Femur (tissue), 1 donor: ENCODE measurements at places on chromosomes 16 and 17.
A peak's percentile ranks its signal among the peaks of the same experiment; 100 is the strongest.

DNA sequence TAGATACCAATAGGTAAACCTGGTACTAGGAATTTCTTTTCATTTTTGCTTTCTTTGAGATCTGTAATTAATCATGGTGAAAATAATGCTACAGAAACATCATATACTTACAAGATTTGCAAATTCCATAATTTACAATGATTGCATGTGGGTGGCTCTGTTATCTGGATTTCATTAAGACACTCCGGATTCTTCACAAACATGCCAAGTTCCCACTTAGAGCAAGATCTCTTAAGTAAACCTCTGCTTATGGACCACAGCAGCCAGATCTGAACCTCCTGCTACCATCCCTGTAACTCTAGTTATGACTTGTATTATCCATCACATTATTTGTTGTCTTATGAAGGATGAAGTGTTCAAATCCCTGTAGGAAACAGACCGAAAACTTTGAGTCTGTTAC is 424.7 kb downstream of the CDH13 start:
- no peak for DNase-seq

DNA sequence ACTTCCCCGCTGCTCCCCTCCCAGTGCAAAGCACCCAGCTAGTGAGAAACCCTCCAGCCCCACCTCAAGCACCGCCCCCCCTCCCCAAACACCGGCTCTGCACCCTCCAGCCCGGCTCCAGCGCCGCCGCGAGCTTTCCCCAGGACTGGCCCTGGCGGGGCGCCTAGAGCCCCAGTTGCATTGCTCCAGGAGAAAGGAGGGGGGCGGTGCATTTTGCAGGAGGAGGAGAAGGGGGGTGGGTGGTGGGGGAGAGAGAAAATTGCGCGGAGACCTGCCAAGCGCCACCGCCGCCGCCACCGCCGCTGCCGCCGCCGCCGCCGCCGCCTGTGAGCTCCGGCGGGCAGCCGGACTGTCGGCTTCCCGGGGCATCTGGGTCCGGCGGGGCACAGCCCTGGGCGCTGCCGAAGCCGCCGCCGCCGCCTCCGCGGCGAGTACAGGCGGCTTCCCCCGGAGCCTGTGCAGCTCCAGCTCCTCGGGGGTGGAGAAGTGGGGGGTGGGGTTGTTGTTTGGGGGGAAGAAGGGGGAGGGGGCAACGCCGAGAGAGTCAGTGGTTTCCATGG is 333 bp upstream of the NOG start:
- DNase-seq, result peak; percentile 76

- no peak for DNase-seq
Measured at GRCh38 chr17:27862004-27862403, 31.2 kb downstream of the LYRM9 start.

GRCh38 chr16:3718628-3719027 is 1.3 kb upstream of the TRAP1 start:
- DNase-seq, result no peak

DNA sequence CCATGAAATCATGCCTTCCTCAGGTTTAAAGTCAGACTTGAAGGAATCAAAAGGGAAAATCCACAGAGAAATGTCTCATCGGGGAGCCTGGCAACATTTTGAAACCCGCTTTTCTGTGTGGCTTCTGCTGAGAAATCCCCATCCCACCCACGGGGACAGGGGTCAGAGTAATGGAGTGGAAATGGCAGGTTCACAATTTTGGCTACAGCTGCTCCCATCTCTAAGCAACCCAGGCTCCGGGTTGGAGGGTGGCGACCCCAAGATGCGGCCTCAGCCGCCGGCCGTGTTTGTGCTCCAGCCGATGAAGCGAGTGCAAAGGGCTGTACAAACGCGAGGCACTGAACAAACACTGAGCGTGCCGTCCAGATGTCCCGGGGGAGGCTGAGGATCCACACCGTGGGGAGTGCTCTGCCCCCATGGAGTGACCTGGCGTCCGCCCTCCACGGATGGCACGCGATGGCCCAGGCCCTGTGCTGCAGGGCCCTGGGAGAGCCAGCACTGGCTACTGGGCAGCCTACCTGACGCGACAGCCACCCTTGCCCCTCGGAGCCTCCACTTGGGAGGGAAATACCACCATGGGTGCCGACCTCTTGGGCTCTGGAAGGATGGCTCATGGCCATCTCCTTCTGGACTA is 22.2 kb downstream of the SLC43A2 start:
- DNase-seq, result no peak

DNA sequence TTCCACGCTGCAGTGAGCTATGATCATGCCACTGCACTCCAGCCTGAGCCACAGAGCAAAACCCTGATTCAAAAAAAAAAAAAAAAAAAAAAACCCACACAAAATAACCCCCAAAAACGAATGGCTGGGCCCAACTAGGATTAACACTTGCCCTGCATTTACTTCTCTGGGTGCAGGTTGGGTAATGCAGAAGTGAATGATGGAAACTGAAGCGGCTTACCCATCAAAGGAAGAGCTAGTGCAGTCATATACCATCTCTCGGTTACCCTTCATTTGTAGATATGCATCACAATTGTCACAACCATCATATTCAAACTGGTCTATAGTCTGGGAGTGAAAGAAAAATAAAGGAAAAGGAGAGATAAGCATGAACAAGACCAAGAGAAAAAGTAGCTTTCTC is 819 bp downstream of the SUPT4H1 start:
- no peak for DNase-seq

DNA sequence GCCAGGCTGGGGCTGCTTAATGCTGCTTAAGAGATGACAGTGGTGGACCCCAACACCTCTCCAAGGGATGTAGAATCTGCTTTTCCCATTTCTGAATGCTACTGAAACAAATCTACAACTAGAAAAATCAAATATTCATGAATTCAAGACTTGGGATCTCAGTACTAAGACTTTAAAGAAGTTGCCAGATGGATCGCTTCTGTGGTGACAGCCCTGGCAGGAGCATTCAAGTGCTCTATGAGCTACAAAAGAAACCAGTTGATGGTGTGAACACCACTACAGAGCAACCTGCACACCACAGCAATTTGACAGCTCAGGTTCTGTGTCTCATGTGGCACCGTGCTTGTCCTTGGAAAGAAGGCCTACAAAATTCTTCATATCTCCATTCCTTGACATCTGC is 42.6 kb downstream of the SIAH1 start:
- no peak for DNase-seq

DNA sequence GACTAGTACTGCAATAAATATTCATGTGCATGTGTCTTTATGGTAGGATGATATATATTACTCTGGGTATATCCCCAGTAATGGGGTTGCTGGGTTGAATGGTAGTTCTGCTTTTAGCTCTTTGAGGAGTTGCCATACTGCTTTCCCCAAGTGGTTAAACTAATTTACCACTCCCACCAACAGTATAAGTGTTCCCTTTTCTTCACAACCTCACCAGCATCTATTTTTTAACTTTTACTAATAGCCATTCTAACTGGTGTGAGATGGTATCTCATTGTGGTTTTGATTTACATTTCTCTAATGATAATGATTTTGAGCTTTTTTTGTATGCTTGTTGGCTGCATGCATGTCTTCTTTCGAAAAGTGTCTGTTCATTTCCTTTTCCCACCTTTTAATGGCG is 32.9 kb downstream of the ITGAM start:
- no peak for DNase-seq

GRCh38 chr17:43446773-43447172 is 37.0 kb upstream of the DHX8 start:
- DNase-seq, result no peak

DNA sequence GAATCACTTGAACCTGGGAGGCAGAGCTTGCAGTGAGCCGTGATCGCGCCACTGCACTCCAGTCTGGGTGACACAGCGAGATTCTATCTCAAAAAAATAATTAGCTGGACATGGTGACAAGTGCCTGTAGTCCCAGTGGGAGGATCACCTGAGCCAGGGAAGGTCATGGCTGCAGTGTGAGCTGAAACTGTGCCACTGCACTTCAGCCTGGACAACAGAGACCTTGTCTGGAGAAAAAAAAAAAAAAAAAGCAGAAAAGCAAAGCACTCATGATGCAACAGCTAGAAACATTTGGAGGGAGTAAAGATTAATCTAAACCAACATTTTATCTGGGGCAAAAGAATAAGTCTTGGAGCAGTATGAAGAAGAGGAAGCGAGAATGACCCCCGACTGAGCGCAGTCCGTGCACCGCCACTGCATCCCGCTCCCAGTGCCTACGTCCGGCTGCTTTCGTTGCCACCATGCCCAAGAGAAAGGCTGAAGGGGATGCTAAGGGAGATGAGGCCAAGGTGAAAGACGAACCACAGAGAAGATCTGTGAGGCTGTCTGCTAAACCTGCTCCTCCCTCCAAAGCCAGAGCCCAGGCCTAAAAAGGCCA is 8.2 kb downstream of the PRPSAP1 start:
- DNase-seq, result no peak

GRCh38 chr17:19329839-19330238 is 32.7 kb downstream of the B9D1 start:
- DNase-seq, result no peak

- DNase-seq, result peak; percentile 66
Measured at GRCh38 chr17:77365584-77366186, 224.9 kb downstream of the SEC14L1 start.

DNA sequence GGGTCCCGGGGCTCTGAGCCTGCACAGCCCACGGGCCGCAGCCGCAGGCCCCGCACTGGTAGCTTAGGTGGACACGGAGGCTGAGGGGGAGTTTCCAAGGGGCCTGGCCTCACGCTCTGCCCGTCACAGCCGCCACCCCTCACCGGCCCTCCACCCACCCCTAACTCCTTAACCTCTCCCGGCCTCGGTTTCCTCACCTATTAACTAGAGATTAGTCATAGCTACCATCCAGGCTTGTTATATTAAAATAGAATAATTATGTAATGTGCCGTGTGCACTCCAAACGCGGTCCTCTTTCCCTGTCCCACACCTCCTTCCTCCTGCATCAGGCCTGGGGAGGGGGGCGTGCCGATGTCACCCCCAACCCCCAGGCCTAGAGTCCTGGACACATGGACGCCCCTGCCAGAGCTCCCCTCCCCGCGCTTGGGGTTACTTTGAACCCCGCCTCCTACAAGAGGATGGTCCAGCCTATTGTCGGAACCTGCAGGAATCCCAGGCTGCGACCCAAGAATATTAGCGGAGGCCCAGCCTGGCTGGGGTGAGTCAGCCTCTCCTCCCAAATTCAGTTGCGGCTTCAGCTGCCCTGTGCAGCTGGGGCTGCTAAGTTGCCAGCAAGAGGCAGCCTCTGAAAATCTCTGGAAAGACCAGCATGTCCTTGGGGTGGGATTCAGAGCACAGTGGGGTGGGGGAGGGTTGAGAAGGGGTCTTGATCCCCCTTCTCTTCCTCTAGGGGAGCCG is 17.3 kb downstream of the SOCS3 start:
- peak; percentile 92 for DNase-seq

DNA sequence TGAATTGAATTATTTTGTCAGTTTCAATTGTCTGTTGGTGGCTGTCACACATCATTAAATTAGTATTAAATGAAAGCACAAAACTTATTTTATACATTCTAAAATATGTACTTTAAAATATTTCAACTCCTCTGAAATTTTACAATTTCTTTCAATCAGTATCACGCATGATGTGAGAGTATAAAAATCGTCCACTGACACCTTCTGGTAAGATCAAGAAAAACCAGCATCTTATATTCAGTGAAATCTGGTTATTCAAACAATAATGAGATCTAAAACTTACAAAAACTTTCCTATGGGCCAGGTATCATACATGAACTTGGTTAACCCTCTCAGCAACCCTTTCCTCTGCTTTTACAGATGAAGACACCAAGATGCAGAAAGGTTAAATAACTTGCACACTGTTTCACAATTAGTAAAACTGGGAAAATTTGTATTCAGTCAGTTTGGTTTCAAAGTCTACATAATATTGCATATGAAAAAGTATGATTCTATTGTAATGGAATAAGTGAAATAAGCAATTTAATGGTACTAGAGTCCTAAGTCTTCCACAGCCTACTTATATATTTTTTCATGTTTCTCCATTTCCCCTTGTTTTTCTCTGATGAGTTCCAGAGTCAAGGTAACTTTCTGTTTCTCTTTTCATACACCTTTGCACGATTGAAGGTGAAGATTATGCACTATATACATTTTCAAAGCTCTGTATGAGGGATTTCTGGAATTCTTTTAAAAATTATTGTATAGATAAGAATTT is 58.7 kb downstream of the EFCAB5 start:
- no peak for DNase-seq

DNA sequence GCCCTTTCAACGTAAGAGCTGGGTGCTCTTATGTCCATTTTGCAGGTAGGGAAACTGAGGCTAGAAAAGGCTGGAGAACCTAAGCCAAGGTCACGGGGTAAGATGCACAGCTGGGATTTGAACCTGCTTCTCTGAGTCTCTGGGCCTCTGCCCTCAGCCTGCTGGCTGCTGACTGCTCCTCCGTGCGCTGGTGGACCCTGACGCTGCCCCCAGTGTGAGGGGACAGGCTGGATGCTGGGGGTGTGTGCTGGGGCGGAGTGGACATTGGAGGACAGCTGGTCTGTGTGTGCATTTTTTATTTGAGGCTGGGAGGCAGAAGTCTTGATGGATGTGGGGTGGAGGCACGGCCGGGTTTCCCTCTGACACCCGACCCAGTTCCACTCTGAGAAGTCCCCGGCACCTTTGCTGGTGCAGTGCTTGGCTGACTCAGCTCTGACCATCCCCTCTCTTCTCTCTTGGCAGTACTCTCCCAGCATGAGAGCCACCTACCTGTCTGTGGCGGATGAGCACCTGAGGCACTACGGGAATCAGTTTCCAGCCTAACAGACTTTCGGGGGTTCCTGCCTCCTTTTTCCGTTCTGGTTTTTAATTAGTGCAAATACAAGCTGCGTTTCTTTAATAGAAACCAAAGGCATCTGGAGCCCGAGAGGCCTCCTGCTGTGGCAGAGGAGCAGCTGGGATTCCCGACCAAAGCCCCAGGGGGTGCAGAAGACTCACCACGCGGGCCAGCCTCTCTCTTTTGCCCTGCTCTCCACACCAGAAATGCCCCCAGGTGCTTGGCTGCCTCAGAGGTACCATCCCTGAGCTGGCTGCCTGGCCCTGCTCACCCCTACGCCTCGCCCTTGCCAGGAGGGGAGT is 14.1 kb upstream of the DNAI2 start:
- no peak for DNase-seq
